ENCODE measurements at places on chromosomes 6 and 20. TPM values are rescaled to one million over a fixed set of nuclear protein-coding genes. Genes with fewer than 3 reads are reported as not detected.

- no peak for ATAC-seq
These were observed 57.0 kb downstream of the SMPDL3A start for GRCh38 chr6:122845916-122846612.

- ATAC-seq, result no peak
These were observed 689.3 kb downstream of the HACE1 start for GRCh38 chr6:104170401-104170800.

DNA sequence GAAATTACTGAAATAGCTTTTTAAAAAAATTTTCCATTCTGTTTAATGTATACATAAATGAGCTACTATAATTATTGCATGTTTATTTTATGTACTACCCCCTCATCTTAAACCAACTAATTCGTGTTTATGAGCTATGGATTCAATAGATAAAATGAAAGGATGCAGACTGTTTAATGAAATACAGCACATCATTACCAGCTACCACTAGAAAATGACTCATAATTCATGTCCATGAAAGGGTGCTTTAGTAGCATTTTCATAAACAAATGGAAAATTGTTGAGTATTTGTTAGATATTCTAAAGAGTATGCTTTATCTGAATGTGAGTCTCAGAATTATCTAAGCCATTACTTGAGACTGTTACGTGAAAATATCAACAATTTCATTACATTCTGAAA, 1590.1 kb downstream of the HACE1 start:
- no peak for ATAC-seq

- ATAC-seq, result no peak
These were observed 88.2 kb downstream of the NFATC2 start for GRCh38 chr20:51454250-51454865.

- peak; percentile 83 for ATAC-seq
These were observed 8.0 kb upstream of the SIM1 start for GRCh38 chr6:100472674-100473073.

DNA sequence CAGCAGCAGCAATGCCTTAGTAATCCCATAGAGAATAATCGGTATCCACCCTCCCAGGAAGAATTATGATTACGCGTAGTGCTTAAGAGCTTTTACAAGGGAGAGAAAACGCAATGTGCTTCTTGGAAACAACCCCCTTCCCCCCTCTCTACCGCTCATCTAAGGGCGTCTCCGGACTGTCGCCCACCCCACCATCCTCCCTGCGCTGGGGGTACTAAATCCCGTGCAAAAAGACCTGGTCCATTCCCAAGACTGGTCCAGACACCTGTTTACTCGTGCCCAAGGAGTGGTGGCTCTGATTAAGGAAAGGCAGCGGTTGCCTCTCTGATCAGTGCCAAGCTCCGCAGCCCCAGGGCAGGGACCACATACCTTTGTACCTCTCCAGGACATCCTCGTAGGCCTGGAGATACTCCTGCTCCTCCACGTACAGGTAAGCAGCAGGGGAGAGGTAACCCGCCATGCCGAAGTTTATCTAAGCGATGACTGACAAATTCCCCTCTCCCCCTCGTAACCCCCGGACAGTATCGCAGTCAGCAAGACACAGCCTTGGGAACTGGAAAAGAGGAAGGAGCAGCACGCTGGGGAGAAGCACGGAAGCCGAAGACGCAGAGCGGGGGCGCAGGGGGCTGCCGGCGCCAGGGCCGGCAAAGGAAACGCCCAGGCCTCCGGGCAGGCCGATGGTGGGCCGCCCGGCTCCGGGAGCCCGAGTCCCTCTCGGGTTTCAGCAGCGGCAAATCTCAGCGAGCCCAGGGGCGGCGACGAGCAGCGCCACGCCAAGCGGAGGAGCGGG, 112.0 kb upstream of the BEND6 start:
- peak; percentile 20 for ATAC-seq

DNA sequence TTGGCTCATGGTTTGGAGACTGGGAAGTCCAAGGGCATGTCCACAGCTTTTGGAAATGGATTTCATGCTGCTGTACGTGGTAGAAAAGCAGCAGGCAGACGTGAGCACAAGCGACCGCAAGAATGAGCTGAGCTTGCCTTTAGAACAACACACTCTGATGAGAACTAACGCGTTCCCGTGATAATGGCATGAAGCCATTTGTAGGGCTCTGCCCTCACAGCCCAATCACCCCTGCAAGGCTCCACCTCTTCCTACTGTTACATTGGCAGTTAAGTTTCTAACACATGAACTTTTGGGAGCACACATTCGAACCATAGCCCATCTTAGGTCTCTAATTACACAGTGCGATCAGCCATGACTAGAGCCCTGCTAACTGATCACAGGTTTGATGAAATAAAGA, 107.5 kb upstream of the TMEM170B start:
- ATAC-seq, result no peak

DNA sequence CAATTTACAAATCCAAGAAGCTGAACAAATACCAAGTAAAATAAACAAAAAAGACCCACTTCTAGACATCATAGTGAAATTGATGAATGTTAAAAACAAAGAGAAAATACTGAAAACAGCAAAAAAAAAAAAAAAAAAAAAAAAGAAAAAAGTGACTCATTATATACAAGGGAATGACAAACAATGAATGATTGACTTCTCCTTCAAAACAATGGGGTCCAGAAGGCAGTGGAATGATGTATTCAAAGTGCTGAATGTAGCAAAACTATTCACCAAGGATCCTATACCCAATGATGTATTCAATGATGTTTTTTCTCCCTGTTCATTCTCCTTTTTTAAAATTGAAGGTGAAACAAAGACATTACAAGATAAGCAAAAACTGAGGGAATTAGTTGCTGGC, 650.0 kb downstream of the UTRN start:
- no peak for ATAC-seq

GRCh38 chr6:106666282-106667021, 37.1 kb downstream of the QRSL1 start:
- ATAC-seq, result no peak

DNA sequence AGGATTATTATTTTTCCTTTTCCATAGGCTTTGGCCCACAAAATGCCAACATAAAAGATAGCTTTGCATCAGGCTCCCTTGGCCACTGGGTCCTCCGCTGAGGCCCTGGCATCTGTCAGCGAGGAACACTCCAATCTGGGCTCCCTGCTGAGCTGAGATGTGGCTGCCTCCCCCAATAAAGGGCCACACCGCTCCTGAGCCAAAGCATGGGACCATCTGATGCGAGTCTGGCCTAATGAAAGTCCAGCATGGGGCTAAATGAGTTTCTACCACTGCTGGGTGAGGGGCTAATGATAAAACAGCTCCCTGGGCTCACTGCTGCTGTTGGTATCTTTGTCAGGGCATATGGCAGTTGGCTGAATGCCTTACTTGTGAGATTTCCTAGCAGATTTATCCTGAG, 817.5 kb upstream of the SLC35B3 start:
- ATAC-seq, result no peak

- ATAC-seq, result no peak
These were observed 12.3 kb downstream of the C20orf173 start for GRCh38 chr20:35517125-35517524.

DNA sequence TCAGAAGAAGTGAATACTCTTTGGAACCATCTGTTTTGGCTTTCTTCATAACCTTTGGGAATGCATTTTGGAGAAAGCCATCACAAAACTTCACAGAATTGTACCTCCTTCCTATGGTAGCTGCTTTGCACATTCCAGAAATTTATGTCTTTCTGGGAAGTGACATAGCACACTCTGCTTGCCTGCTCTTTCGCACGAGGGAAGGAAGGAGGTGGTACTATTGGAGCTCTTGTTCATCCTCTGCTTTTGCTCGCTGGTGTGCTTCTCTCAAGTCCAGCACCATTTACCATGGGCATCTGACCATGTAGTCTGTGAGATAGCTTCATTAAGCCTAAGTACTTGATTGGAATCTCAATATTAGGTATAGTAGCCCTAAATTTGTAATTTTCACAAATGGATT, 473.3 kb upstream of the SLC35B3 start:
- no peak for ATAC-seq

DNA sequence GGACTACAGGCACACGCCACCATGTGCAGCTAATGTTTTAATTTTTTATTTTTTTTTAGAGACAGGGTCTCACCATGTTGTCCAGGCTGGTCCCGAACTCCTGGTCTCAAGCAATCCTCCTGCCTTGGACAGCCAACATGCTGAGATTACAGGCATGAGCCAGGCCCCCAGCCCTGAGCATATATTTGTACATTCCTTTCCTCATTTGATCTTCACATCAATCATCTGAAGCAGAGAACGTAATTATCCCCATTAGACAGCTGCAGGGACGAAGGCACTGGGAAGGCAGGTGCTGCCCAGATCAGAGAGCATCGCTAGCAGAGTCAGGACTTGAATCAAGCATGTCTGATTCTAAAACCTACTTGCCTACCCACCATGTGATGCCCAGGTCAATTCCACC, 41.0 kb upstream of the SIRPA start:
- ATAC-seq, result no peak

- no peak for ATAC-seq
These were observed 669.0 kb upstream of the EYS start for GRCh38 chr6:66376001-66376400.

The SLC12A5 gene
- total RNA-seq, result 0.61 TPM

The ECT2L gene
- total RNA-seq, result not detected

The GSTA3 gene
- total RNA-seq, result not detected

The TRIM39 gene
- total RNA-seq, result 16.1 TPM

The RGL2 gene
- total RNA-seq, result 73.4 TPM

The MYBL2 gene
- total RNA-seq, result 95.5 TPM

Data from activated T-helper 17 cell treated with anti-CD3 and anti-CD28 coated beads, Interleukin-2, amount 50 U/mL, for 72 hours (primary cell).